Eye (tissue), 1 donor: ENCODE measurements at places on chromosomes 7 and 10.

GRCh38 chr7:65798111-65799075 is 74.5 kb upstream of the VKORC1L1 start:
- DNase-seq: no peak

DNA sequence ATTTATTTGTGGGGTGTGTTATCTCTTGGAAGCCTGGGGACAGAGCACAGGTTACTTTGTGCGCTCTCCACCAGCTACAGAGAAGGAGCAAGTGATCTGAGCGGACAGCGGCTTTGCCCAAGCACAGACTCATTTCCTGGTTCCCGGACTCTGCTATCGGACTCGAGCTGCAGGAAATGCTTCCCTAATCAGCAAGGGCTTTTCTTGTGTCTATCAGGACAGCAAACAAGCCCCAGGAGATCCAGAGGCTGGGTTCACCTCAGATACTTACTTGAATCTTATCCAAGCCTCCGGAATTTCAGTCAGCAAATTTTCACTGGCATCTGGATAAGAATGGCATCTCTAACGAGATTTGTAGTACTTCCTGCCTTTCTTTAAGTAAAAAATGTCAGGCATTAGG is 27.8 kb downstream of the MRC1 start:
- peak; percentile 34 for DNase-seq

- DNase-seq: peak; percentile 94
Measured at GRCh38 chr7:31735991-31736982, 49.3 kb downstream of the PPP1R17 start.

GRCh38 chr7:48132792-48133191 is 38.5 kb upstream of the ABCA13 start:
- DNase-seq: no peak

DNA sequence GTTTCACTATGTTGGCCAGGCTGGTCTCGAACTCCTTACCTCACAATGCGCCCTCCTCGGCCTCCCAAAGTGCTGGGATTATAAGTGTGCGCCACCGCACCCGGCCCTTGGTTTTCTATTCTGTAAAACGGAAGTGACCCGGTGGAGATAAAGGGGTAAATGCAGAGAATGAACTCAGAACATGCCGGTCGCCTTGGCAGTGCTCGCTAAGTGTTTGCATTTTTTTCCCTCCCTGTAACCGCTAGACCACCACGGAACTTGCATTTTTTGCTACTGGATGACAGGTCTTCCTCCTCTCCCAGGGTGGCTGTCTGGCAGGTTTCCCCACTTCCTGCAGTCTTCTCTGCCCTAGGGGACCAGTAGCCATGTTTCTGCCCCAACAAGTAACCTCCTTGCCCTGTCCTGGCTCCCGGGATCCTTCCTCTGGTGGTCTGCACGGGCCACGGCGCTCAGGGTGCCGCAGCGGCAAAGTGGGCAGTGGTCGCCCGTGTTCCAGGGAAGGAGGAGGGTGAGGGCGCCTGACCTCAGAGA is 18.8 kb upstream of the GNA12 start:
- no peak for DNase-seq

GRCh38 chr7:8189625-8190024 is 72.3 kb downstream of the ICA1 start:
- peak; percentile 57 for DNase-seq

DNA sequence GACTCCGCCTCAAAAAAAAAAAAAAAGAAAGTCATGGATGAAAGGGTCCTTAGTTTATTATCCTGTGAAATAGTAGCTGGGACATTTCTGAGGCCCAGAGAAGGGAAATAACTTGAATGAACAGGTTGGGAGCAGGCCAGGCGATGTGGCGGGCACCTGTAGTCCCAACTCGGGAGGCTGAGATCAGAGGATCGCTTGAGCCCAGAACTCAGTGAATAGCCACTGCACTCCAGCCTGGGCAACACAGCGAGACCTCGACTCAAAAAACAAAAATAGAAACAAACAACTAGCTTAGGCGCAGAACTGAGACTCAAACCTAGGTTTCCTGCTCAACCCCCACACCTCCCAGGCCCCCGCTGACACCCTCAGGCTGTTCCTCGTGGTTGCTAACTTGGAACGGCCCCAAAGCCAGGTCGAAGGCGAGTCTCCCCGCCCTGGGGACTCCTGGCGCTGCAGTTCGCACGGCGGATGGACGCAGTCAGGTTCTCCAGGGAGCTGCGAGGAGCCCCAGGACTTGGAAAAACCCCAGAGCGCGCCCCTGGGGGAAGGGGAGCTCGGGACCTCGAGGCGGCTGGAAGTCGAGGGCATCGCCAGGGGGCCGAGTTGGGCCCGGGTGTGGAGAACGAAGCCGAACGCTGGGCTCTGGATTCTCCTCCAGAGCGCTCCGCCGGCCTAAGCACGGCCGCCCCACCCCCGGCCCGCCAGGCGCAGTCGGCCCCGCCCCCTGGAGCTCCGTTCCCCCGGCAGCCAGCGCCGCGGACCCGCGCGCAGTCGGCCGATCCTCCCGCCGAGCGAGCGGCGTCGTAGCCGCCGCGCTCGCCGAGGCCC is at the start of gene STOX1:
TSS of gene STOX1 (plus strand) at position 768 of the 828 bp plus-strand sequence. CDS start 93 bp downstream, outside the sequence.
- peak; percentile 91 for DNase-seq

DNA sequence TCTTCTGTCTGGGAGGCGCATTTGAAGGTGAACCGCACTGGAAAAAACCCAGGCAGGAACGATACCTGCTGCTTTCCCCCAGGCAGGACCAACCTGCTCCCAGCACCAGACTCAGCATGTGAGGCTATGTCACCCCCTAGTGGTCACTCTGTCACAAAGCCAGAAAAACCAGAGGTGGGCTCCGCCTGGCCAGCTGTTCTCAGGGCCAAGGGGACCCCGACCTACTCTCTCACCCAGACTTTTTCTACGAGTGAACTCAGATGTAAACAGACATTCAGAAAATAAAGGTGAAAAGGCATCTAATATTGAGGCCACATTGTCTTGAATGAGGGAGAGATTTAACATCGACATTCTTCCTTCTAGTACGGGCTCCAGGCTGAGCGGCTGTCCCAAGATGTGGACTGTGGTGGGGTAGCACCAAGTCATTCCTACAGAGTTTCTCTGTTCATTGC is 117.3 kb downstream of the PRKAG2 start:
- DNase-seq: peak; percentile 88

DNA sequence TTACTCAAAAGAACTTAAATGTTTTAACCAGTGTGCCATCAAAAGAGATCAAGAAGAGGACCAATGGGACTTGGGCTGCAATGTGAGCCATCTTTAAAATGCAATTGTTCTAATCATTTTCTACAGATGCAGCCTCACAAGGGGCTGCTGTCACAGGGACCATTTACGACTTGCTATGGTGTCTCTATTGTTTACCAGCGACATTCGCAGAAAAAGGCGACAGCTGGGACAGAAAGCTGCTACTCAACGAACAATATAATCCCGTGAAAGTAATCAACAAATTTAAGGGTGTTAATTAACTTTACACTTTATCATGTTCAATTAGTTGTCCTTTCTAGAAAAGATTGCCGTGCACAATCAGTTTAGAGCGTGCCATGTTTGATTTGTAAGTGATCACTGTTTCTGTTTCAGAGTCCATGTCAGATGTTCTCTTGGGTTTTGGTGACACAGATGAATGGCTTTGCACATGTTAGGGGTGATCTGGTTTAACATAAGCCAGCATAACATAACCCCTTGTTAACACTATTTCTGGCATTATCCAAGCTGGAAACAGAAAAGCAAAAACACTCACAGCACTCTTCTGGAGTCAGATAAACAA is 110.8 kb downstream of the HIBADH start:
- DNase-seq: peak; percentile 60

GRCh38 chr10:14374745-14375445 is 44.2 kb upstream of the FRMD4A start:
- no peak for DNase-seq

DNA sequence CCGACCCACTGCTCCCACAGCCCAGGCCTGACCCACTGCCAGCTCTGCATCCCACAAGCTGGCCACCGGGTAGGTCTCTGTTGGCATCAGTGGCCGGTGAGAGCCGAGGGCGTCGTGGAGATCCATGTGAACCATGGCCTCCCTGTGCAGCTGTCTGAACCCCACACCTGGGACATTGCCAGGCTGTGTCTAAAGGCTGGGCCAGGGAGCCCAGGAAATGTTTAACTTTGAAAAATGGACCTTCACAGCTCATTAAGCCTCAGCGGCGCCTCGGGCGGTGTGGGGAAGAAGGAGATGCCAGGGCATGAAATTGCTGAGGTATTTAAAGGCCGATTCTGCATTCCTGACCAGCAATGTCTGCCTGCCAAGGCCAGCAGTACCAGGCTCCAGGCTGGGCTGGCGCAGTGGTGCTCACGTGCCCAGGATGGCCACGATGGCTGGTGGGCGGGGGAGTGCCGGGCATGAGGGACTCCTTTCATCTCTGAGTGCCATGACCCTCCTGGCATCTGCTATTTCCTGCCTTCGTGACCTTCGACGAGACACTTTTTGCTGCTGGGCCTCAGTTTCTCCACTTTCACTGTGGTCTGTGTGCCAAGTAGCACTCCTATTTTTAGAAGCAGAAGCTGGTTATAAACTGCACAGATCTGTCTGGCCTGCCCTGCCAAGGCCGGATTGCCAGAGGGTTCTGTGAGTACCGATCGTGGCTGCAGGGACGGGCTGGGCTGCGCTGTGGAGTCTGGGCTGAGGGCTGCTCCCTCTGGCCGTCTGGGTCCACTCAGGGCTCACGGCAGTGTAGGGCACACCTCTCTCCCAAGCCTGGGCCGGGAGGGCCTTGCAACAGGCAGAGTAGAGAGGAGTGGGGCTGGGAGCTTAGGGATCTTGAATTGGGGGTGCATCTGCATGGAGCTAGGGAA is 21.8 kb downstream of the ELFN1 start:
- DNase-seq: no peak

GRCh38 chr7:119197172-119197876 is 972.8 kb downstream of the ANKRD7 start:
- no peak for DNase-seq

GRCh38 chr10:115073796-115074195 is 19.4 kb upstream of the ATRNL1 start:
- no peak for DNase-seq

DNA sequence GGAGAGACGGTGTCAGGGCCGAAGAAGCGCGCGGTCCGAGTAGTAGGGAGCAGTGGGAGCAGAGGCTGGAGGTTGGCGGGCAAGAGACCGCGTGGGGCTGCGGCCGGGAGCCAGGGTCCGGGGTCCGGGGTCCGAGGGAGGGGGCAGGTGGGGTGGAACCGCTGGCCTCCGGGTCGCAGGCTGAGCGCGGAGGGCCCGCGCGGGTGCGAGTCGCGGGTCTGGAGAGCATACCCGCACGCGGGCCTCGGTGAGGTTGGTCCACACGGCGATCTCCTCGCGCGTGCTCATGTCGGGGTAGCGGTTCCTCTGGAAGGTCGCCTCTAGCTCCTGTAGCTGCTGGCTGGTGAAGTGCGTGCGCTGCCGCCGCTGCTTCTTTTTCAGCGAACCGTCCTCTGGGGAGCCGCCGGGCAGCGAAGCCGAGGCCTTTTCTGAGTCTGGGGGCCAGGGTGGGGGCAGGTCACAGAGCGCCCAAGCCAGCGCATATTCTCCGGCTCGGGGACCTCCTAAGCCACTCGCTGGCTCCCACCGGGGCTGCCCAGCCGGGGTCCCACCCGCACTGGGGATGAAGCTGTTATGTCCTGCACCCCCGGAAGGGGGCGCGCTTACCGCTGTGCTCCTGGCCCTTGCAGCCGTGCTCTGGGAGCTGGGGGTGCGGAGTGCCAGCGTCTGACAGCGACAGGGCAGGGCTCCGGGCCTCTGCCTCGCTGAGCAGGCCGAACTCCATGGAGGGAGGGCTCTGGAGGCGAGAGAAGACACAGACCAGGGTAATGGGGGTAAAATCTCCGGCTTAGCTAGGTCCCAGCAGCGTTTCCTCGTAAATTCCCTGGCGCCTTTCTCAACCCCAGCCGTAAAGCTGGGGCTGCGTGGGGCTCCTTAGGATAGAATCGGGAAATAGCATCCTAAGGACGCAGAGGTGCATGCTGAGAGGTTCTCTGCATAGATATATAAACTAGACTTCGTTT is 5.5 kb downstream of the ELOVL3 start:
- DNase-seq: peak; percentile 54

DNA sequence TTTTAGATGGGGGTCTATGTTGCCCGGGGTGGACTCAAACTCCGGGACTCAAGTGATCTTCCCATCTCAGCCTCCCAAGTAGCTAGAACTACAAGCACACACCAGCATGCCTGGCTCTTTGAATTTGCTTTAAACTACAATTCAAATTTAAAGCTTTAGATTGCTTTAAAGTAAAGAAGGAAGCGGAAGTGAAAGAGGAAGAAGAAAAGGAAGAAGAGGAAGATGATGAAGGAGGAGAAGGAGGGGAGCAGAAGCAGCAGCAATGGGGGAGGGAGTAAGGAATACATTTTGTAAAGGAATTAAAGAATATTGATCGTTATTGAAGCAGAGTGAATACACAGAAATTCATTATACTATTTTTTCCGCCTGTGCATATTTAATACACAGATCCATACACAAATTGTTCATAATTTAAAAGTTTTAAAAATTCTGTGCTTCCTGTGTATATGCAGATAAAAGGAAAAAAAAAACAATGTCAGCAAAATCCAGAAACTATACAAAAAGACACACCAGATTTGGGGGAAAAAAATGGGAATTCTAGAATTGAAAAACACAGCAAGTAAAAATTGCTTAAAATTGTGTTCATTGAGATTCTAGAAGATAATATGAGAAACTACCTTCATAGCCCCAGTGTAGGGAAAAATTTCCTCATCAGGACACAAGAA is 60.8 kb upstream of the KCNMA1 start:
- DNase-seq: no peak

DNA sequence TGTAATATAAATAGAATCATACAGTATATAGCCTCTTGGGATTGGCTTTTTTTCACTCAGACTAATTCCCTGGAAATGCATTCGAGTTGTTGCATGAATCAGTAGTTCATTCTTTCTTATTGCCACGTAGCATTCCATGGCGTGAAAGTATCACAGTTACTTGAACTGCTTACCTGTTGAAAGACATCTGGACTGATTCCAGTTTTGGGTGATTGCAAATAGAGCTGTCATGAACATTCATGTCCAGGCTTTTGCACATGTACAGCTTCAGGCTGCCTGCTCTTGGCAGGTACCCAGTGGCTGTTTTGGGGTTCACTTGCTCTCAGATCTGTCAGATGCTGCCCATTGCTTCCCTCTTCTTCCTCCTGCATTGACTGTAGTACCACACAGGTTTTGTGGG is 54.9 kb downstream of the LRGUK start:
- peak; percentile 6 for DNase-seq

DNA sequence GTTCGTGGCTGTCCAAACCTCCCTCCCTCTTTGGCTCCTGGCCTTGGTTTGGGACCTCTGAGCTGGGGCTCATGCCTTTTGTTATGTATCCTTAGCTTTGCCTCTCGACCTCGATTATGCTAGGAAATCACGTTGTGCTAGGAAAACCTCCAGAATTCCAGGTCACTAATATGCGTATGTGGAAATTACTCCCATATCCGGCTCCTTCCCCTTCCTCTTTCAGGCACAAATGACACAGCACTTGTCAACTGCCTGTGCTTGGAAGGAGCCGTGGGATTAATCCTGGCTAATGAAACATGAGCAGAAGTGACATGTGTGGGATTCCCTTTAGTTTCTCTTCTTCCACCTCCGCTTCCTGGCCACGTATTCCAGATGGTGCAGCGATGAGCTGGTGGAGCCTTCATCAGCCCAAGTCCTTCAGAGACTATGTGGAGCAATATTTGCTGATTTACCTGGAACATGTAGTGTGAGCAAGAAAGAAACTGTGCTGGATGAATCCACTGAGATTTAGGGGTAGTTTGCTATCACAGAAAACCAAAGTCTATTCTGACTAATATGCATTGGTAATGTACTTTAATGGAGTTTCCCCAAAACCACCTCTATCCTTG is 149.2 kb downstream of the REEP3 start:
- peak; percentile 51 for DNase-seq

- DNase-seq: peak; percentile 33
Measured at GRCh38 chr7:105198223-105198622, 184.2 kb downstream of the KMT2E start.

- DNase-seq: no peak
Measured at GRCh38 chr7:12493407-12493806, 77.1 kb upstream of the SCIN start.
